ENCODE measurements at places on chromosomes 4 and X.

DNA sequence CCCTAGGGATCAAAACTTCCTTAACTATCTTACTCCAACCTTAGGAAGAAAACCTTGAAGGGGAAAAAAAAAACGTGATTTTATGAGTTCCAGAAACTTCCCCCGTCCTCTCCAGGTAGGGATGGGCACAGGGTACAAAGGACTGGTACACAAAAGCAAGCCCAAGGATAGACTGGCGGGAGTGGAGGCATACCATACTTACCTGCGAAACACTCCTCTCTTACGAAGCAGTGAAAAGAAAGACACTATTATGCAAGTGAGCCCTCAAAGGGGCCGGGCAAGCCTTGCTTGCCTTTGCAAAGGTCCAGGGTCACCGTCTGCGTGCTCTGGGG lies 651 bp downstream of the TSPAN6 start:
- no peak for DNase-seq

GRCh38 chr4:180909279-180909678 lies 1333.9 kb upstream of the TENM3 start:
- DNase-seq = no peak

- no peak for DNase-seq
These were observed 306.9 kb upstream of the ARSJ start for GRCh38 chr4:114286262-114286810.

GRCh38 chrX:67568769-67569168 lies 24.9 kb downstream of the AR start:
- no peak for DNase-seq

GRCh38 chr4:159042097-159042605 lies 60.7 kb upstream of the RAPGEF2 start:
- no peak for DNase-seq

DNA sequence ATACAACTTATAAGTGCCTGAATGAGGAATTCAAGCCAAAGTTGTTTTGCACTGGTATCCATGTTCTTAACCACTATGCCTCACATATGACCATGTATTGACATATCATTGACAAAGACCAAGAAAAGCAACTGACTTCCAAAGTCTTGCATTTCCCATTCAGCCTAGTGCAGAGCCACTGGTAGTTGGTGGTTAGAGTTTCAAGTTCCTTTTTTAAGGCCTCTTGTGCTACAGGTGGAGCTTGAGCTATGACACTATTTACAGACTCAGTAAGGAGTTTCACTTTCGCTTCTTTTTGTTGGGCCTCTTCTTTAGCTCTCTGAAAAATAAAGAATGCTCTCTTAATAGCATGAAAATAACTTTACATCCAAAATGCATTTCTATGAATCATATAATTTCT lies 763.0 kb downstream of the DMD start:
- DNase-seq = no peak

DNA sequence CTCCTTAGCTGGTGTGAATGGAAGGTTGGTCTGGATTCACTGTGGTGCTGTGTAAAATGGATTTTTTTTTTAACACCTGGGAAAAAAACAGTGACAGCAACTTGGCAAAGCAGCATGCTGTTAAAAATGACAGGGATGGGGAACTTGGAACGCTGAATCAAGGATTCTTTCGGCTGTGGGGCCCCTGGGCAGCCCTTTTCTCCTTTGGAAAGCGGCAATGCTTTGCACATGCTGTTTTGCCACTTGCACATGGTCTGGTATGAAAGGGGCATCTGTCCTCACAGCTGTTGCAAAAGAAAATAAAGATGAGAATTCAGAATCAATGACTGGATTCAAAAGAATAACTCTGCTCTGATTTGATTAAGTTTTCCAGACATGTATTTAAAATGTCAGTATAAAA lies 10.7 kb upstream of the PIGA start:
- no peak for DNase-seq

GRCh38 chr4:135098061-135098460 lies 896.5 kb upstream of the PABPC4L start:
- no peak for DNase-seq

DNA sequence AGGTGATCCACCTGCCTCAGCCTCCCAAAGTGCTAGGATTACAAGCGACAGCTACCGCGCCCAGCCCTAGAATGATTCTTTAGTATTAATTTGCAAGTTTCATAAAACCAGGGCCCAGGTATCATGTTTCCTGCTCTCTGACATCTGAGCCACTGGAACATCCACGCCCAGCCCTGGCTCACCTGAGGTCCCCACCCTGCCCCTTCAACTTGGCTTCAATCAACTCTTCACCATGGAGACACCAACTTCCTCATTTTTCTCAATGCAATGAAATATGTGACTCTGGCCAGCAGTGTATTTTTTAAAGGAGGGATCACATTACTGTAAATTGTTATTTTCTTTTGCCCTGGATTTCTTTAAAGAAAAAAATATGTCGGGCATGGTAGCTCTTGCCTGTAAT lies 3.9 kb downstream of the PRSS12 start:
- DNase-seq = no peak

- no peak for DNase-seq
These were observed 19.0 kb downstream of the IGSF1 start for GRCh38 chrX:131270080-131270479.

- no peak for DNase-seq
These were observed 99.9 kb downstream of the NHS start for GRCh38 chrX:17474892-17475291.

GRCh38 chr4:71270901-71271300 lies 67.9 kb upstream of the SLC4A4 start:
- no peak for DNase-seq

DNA sequence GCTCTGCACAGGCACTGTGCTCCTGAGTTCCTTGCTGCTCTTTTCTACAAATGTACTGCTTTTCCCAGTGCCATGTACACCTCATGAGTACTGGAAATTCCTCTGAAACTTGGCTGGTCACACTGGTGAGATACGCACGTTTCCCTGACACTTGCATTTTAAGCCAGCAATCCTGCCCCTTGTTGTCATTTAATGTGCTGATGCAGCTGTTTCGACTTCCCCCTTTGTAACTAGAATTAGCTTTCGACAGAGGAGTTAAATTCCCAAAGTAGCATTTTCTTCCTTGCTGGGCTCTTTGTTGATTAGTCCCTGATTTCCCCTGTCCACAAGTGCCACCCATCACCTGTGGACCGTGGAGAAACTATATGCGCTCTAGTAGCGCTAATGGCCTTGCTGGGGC lies 77.5 kb downstream of the IQCM start:
- no peak for DNase-seq

DNA sequence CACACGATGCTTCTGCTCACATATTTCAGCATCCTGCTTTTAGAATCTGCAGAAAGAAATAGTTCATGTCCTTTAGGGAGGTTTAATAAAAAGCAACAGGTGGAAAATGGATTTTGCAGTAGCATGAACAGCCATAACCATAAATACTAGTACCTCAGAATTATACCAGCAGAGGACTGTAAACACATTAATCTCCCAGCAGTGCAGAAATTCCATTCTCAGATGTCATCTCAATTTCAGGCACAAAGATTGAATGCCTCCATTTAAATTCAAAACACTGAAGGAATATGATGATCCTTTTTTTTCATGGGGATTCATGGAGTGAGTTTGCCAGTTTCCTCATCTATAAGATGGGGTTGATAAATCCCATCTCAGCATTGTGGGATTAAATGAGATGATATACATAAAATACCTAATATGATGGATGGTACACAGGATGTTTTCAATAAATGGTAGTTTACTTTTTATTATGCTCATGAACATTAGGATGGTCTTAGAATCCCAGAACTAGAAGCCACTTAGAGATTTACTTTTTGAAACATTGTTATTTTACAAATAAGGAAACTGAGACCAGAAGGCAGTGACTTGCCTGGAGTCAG lies 566 bp upstream of the LIMCH1 start:
- no peak for DNase-seq

GRCh38 chr4:164252286-164252685 lies 501.6 kb upstream of the SMIM31 start:
- DNase-seq = no peak

DNA sequence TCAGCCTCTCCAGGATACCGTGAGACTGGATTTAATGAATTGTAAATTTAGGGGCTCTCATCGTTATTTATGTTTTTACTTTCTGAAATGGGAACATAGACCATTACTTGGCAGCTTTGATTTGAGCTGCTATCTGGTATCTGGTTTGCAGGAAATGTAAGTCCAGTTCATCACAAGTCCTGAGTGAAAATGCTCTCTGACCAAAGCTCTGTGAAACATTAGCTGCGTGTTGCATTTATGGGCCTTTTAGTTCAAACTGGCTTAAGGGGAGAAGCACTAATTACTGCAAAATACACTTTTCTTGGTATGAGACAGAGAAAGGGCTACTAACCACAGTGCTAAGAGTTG lies 420 bp downstream of the CC2D2A start:
- DNase-seq = no peak

DNA sequence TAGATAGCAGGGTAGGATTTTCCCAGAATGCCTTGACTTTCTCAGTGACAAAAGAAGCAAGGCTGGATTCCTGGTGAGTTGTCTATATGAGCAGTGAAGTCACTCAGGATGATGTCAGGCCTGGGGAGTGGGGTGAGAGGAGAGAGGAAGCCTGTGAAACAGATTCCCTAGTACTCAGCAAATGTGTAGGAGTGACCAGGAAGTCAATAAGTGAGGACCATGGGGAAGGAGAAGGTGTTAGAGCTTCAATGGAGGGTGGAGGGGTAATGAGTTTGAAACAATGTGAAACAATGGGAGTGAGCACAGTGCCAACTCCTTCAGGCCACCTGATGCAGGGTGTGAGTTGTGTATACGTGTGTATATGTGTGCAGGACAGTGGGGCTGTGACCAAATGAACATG lies 2.4 kb upstream of the SLC9A6 start:
- no peak for DNase-seq

DNA sequence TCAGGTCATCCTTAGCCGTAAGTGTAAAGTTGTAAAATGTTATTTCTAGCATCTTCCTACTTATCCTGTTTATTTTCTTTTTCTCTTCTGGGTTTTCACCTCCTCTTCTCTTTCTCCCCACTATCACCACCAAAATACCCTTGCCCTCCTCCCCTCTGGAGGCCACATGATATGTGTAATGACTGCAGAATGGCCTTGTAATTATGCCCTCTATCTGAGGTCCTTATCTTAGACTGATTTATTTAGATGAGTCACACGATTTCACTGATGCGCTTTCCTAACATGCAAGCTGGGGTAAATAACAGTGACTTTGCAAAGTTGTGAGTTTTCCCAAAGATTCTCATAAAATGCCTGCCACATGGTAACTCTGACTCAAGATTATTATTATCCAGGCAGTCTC lies 231.8 kb upstream of the GPRIN3 start:
- no peak for DNase-seq

DNA sequence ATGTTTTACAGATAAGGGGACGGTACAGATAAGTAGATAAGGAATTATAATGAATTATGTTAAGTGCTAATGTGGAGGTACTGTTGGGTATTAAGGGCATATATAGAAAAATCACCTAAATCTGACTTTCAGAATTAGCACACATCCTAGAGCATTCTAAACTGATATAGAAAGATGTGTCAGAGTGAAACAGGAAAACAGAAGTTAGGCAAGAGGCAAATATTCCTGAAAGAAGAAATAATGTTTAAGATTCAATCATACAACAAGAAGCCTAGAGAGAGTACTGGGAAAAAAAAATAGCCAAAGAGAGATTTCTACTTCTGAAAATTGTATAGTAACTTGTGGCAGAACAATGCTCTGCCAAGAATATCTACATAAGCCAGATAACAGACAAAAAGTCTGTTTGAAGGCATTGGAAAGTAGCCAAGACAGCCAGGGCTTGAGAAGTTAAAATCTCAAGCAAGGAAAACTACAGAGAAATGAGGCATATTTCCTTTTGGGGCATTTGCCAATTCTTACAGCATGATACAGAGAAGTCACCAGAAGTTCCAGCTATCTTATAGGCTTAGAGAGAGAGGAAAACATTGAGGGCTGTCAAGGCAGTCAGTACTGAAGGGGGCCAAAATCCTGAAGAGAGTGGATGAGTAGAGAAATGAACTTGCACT lies 646.0 kb downstream of the RPA4 start:
- DNase-seq = no peak

DNA sequence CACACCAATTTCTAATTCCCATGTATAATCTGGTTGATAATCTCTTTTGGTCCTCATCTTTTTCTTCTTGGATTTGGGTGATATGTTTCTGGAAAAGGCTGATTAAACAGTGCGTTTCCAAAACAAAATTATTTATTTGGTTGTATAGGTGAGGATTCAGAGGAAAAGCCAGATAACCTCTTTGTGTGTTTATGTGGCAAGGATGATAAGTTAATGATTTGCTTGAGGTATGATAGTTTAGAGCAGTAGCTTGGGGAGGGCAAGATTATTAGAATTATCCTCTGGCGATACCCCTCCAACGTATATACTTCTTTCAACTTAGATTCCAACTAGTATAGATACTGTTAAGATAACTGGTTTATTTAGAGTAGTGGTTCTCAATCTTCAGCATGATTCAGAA lies 53.3 kb downstream of the SLC4A4 start:
- DNase-seq = no peak

- no peak for DNase-seq
These were observed 2044.5 kb upstream of the AGA start for GRCh38 chr4:179486570-179487335.

DNA sequence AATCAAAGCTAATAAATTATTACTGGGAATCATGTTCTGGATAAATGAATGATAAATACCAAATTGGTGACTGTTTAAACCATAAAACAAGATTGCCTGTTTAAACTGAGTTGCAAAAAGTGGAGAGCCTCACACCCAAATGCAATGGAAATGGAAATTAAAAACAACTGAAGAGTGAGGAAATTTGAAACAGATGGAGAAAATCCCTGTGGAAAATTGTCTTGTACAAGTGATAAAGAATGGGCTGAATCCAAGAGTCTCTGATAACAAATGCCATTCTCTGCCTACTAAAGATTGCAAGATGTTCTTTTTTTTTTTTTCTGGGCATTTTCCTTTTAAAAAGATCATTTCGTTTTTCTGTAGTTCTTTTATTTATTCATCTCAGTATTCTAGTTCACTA lies 426.3 kb downstream of the NLGN4X start:
- DNase-seq = no peak

DNA sequence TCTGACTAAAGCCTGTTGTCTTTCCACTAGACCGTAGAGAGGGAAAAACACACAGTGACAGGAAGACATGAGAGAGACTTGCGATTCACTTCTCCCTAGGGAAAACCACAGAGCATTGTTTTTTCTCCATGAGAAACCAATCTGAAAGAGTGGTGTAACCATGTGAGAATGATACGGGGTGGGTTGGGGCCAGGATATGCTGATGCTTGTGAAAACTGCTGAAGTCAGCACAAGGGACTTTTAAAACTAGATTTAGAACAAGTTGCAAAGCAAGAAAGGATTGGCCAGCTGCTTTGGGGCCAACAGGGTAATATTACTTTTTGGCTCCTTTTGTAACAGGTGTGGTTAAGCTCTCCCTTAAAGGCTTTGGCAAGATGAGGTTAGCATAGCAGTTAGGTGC lies 66.1 kb downstream of the NHSL2 start:
- DNase-seq = no peak

GRCh38 chr4:51963841-51964517 lies 56.2 kb downstream of the LRRC66 start:
- no peak for DNase-seq

Data from activated T-helper 9 cell treated with anti-CD3 and anti-CD28 coated beads, Interleukin-2, amount 50 U/mL, for 16 hours (primary cell).